Fibroblast of the aortic adventitia (primary cell): ENCODE measurements at places on chromosomes 1 and 21. TPM values are rescaled to one million over a fixed set of nuclear protein-coding genes. Genes with fewer than 3 reads are reported as not detected.

Gene HMGN1
- 155 and 165 TPM in 2 replicates for total RNA-seq

Gene SH2D5
- 1.6 and 3.2 TPM in 2 replicates for total RNA-seq

Gene PRDM16
- 0.98 and 11.3 TPM in 2 replicates for total RNA-seq

Gene KIF21B
- under 0.01 TPM in 1 of 2 replicates, not detected in the other for total RNA-seq

Gene PLEKHA6
- total RNA-seq = 3.6 and 5.1 TPM in 2 replicates

Gene TCHHL1
- total RNA-seq = not detected in 2 replicates

Gene BRDT
- total RNA-seq = not detected in 2 replicates

Gene OTUD3
- 5.8 and 7.0 TPM in 2 replicates for total RNA-seq

Gene LCE3D
- total RNA-seq = not detected in 2 replicates

GRCh38 chr1:21149855-21150432 lies 26.8 kb downstream of the EIF4G3 start:
- DNase-seq = peak; percentile 96

DNA sequence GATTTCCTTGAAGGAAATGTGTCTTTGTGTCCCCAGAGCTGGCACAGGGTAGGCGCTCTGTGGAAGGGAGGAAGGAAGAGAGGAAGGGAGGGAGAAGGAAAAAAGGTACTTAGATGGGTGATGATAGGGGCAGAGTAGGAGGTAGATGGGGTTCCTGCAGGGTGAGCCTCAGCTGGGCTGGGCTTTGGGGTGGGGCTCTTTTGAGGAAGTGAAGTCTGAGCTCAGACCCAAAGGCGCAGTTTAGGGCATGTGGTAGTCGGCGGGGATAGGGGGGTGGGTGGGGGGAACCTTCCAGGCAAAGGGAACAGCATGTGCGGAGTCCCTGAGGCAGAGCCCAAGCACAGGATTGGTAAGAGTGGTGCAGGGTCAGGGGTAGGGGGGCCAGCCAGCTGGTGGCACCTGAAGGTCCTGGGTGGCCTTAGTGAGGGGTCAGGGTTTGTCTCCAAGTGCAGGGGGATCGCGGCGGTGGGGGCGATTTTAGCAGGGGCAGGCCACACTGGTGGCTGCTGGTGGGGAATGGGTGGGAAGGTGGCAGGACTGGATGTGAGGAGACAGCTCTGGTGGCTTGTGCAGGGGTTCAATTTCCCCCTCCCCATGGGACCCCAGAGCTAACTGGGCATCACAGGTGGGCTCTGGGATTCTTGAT lies 8.4 kb upstream of the HTR6 start:
- no peak for DNase-seq

DNA sequence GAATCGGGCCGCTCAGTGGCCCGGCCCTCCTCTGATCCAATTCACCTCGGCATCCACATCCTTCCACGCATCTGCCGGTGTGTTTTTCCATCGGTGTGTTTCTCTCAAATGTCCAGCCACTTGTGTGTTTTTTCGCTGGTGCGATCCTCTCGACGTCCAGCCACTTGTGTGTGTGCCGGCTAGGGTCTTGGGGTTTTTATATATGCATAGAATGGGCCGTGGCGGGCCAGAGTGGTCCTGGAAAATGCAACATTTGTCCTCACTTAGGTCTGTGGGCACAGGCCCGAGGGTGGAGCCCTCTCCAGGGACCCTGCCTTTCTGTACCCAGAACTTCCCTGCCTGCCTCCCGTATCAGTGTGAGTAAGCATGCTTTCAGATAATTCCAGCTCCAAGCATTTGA lies 1106.4 kb downstream of the AMY1C start:
- no peak for DNase-seq

DNA sequence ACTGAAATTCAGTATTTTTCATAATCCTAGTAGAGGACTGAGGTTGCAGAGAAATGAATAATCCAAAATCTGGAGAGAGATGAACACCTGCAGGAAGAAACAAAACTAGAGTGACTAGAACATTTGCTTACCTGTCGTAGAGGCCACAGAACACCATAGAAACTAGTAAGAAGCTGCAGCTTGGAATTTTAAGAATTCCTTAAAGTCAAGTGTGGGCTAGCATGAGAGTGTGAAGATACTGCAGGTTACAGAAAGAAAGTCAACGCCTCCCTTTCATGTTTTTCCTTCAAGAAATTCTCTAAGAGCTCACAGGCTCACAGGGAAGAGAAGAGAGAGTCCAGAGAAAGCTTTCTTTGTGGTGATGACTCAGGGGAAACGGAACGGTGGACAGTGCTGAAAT lies 633.7 kb downstream of the LRRIQ3 start:
- no peak for DNase-seq

DNA sequence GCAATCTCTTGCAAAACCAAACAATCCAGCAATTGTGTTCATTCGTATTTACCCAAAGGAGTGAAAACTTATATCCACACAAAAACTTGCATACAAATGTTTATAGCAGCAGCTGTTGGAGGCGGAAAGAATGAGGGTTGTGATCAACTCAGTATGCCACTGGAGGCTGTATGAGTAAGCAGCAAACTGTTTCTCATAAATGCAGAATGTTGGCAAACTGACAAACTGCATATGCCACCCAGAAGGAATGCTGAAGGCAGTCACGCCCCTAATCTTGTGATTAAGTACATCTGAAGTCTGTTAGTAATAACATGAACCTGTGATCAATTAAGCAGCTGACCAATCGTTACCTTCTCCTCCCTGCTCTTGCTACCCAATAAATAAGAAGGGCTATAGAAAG lies 60.5 kb upstream of the CR2 start:
- peak; percentile 87 for DNase-seq

DNA sequence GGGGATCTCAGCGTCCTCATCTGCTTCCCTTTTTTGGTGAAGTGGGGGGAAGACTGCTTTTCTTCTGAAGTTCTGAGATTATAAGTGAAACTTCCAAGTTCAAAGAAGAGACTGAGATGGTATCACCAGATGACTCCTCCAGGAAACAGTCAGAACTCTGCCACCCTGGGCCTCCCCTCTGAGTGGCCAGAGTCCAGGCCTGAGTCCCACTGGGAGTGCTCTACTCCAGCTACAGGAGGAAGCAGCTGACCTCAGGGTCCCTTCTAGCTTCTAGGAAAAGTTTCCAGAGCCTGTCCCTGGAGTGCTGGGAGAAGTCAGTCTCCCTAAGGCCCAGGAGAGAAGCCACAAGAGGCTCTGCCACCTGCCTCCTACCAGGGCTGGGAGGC lies 104.7 kb downstream of the CASZ1 start:
- no peak for DNase-seq

- DNase-seq = no peak
These were observed 64.1 kb upstream of the TMPRSS15 start for GRCh38 chr21:18467715-18468114.

- DNase-seq = no peak
These were observed 13.2 kb upstream of the ALPL start for GRCh38 chr1:21496063-21496462.

DNA sequence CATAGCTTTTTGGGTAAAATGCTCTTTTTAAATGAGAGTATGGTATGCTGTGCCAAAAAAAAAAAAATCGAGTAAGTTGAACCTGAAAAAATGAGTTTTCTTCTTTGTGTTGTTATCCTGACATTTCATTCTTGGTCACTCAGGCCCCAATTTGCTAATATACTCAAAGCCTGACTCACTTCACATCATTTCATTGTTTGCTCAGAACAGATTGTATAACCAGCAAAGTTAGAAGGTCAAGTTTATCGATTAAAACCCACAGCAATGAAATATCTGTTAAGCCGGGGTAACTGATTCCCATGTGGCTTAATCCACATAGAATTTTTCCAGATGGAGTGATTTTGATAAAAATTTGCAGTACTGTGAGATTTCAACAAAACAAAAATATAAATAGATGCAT lies 363.7 kb downstream of the NEGR1 start:
- no peak for DNase-seq

DNA sequence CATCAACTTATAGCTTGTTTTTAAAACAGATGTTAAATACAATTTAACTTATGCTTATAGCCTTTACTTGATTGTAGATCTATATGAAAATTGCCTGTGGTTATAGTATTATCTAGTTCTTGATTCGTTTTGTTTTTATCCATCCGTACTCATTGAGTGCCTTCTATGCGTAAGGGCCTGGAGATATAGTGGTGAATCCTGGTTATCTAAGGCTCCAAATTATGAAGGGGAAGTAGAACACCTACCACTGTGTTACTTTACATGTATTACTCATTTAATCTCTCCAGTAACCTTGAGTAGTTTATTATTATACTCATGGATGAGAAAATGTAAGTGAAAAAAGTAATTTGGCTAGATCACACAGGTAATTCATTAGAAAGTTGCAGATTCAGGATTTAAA lies 121.8 kb downstream of the OSBPL9 start:
- DNase-seq = no peak

- DNase-seq = peak; percentile 64
These were observed 68.9 kb downstream of the NMNAT2 start for GRCh38 chr1:183349201-183349711.

DNA sequence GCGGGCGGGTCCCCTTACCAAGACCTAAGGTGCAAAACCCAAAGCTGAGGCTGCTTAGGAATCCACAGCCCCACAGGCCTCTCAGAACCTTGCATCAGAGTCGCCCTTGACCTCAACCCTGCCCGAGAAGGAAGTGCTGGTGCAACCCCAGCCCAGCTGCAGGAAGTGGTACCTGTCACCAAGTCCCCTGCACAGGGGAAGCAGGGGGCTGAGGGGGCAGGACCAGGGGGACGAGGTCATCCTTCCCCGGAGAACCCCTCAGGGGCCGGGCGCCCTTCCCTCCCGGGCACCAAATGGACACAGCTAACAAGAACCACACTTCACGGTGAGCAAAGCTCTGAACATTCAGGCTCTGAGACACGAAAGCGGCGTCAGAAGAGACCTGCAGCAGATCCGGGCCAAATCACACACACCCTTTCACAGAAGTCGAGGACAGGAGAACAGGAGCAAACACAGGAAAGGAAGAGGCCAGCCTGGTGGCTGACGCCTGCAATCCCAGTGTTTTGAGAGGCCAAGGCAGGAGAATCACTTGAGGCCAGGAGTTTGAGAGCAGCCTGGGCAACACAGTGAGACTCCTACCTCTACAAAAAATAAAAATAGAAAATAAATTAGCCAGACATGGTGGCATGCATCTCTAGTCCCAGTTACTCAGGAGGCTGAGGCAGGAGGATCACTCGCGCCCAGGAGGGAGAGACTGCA lies 6.4 kb downstream of the ITGB2 start:
- no peak for DNase-seq

DNA sequence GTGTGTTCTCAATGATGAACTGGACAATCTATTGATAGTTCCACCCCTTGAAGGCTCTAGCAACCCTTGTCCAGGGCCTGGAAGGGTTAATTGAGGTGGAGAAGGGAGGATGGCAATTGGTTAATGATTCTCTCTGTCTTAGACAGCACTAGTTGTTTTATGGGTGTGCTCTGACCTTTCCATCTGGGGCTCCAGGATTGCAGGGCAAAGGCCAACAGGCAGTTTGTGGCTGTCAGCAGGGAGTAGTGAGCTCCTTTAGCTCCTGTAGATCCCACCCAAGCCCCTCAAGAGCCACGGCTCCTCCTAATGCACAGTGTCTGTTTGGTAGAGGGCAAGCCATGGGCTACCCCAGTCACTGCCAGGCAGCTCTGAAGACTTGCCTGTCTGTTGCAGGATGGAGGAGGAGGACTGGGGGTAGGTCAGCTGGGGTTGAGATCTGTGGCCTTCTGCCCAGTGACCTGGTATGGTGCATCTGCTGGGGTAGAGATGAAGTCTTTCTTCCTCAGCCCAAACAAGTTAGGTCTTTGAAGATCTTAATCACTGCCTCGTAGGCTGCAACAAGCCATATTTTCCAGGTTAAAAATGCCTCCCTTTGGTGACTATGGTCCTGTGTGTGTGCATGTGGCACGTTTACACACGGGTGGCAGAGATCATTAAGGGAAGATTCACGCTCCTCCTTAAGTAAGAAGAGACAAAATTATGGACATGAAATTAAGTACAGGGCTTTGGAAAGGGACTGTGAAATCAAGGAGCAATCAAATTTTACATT lies 7.7 kb downstream of the MROH7 start:
- no peak for DNase-seq

DNA sequence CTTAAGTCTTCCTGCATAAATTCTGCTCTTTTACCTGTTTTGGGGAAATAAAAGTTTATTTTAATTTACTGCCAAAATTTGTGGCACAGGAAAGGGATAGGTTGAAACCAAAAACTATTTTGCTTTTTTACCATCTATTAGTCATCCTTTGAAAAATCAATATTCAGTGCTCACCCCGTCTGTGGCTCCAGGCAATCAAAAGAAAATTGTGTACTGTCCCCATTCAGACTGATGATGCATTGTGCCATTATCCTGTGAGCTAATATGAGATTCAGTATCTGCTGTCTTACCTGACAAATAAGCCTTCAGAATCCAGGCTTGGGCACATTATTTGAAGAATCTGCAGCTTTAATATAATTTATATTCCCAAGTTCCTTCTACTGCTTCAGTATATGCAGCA lies 650.7 kb downstream of the KIF26B start:
- no peak for DNase-seq

GRCh38 chr1:6097824-6098223 lies 52.1 kb downstream of the KCNAB2 start:
- DNase-seq = no peak

GRCh38 chr1:180261524-180262155 lies 31.6 kb downstream of the LHX4 start:
- peak; percentile 51 for DNase-seq

GRCh38 chr1:31228986-31229385 lies 10.7 kb downstream of the NKAIN1 start:
- no peak for DNase-seq

DNA sequence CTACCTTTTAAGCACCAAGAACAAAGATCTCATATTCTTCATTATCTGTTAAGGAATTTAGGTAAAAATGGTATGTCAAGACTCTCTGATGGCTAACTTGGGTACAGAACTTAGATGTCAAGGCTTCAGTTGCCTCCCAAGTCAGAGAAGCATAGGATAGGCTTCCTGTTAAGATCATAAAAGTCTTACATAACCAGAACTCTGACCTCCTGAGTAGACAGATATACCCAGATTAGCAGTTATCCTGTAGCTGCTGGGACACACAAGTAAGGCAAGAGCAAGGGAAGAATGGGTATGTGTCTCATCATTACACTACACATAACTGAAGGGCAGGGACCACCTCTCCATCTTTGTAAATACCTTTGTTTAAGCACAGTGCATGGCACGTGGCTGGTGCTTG lies 15.4 kb upstream of the KLHL12 start:
- DNase-seq = no peak

GRCh38 chr21:38954588-38955004 lies 148.9 kb downstream of the ETS2 start:
- no peak for DNase-seq

DNA sequence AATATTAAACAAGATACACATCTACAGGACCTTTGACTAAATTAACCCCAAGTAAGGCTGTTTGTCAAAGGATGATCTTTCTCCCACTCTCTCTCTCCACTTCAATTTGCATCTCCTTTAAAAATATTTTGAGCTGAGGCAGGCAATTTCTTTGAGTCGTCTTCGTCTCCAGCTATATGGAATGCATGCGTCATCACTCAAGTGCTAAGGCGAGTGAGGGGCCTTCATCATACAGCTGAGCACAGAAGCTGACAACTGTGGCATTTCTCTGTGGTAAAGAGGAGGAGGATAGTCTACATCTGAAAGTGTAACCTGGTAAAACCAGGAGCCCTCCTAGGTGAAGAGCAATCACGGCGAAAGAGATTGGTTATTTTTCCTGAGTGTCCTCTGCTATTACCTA lies 7.6 kb downstream of the EPHX4 start:
- no peak for DNase-seq

GRCh38 chr21:21096956-21097355 lies 98.7 kb downstream of the NCAM2 start:
- DNase-seq = no peak
